CD4-positive, alpha-beta T cell treated with Interleukin-17A for 1 hour (primary cell): ENCODE measurements at places on chromosomes 5 and 9.

DNA sequence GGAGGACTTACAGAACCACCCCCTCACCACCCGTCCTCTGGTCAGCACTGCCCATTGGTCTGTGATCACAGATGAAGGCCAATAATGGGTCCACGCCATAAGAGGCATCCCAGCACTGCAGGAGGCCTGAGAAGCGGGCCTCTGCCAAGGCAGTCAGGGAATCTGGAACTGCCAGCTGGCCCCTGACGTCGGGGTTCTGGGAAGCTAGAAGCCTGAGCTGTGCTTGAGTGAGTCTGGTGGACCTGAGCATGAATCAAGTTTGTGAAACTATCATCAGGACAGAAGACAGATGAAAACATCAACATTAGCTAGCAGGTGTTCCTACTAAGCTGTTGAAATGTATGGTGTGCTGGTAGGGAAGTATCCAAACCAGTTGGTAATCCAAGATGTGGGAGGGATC is 7.8 kb downstream of the ANGPTL2 start:
- no peak for DNase-seq

DNA sequence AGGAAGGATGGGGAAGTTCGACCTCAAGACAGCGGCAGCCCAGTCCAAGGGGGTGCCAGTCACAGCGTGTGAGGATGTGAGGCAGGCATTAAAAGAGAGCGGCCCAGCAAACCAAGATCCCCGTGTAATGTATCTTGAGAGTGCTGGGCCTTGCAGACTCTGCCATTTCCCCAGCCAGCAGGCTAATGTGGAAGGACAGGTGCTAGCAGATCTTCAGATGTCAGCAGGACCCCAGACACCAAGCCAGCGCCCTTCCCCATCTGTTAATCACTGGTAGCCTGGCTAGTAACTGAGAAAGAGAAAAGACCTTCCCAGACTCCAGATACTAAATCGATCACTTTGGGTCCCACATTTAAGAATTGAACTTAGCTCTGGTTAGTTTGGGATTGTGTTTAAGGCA is 62.2 kb downstream of the NTRK2 start:
- DNase-seq: no peak

- DNase-seq: no peak
These were observed 18.3 kb upstream of the IFNK start for GRCh38 chr9:27505744-27506161.

DNA sequence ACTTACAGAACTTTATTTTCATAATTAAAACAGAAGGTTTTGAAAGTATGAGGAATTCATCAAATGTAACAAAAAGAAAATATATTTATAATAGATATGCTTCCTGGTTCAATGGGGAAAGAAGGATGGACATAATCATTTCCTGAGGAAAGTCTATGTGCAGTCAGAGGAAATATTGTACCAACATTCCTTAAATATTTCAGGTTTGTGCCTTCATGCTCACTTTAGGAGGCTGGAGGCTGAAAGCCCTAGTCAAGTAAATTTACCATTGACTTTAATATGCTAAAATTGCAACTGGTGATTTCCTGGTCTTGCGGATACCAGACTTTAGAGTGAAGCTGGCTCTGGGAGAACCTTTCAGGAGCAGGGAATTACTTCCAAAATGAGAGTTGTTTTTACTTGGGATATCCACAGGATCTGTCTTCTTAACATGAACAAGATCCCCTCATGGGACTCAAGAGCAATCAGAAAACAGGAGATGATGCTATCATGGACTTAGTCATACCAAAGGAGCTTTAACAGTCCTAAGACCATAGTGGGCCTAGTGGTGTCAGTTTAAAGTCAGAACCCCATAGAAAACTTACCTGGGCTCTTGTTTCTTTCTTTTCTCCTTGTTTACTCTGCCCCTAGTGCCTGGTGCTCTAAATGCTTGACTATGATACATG is 762.8 kb upstream of the GRAMD2B start:
- no peak for DNase-seq

DNA sequence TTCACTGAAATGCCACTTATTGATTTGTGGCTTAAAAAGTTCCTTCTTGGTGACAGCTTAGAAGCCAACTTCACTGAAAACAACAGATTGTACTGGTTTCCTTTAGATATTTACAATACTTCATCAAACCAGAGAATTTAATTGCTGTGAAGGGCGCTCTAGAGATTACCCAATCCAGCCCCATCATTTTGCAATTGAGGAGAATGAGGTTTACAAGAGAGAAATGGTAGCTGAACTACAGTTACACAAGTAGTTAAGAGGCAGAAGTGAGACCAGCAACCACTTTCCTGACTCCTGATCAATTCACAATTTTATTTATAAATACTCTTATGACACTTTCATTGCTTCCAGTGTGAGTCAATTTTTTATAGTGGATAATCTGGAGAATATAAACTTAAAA is 103.5 kb upstream of the APC start:
- no peak for DNase-seq

DNA sequence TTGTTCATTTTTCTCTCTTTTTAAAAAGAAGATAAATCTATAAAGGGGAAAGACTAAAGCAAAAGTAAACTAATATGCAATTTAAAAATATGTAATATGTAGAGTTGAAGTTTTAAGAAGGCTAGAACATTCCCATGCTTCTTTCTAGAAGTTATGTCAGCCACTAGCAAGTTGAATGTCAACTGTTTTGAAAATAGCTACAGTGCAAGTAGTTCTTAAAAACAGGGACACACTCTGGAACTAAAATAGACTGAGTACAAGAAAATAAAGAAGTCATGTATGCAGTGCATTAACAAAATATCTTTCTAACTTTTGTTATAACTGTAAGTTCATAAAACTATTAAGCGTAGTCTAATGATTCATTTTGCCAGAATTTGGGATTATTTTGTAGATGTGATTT is 7.9 kb downstream of the TMEM38B start:
- no peak for DNase-seq

DNA sequence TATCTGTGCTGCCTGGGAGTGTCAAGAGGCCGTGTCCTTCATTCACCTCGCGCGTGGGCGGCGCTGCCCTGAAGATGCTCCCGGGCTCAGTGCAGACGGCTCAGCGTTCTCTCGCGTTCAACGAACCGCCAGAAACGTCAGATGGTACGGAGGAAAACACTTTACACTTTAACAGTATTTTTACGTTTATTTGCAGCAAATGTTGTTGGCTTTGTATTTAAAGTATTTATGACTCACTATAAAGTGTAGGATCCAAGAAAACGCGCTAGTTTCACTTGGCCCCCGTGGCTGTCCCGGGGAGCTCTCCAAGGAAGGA is 544 bp upstream of the ERCC6L2 start:
- peak; percentile 62 for DNase-seq

DNA sequence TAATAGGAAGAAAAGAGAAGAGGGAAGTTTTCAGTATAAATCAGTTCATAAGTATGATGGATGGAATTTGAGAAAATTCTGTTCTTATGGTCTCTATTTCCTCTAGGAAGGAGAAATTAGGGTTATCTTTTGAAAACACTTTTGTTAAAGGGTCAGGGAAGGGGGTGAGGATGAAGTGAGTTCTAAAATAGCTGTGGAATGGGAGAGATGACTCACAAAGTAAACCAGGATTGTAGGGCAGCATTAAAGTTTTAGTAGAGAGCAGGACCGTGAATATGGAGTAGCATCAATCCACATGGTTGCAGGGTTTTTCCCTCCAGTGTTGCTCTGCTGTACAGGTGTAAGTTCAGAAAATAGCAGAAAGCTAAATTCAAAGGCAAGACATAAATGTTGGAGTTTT is 32.4 kb downstream of the MUSK start:
- no peak for DNase-seq

- no peak for DNase-seq
These were observed 337.4 kb upstream of the GRIA1 start for GRCh38 chr5:153153086-153153485.

- DNase-seq: peak; percentile 9
These were observed 27.6 kb downstream of the ACTL7A start for GRCh38 chr9:108889649-108890067.

- no peak for DNase-seq
These were observed 61.4 kb downstream of the FAM78A start for GRCh38 chr9:131214876-131215275.

DNA sequence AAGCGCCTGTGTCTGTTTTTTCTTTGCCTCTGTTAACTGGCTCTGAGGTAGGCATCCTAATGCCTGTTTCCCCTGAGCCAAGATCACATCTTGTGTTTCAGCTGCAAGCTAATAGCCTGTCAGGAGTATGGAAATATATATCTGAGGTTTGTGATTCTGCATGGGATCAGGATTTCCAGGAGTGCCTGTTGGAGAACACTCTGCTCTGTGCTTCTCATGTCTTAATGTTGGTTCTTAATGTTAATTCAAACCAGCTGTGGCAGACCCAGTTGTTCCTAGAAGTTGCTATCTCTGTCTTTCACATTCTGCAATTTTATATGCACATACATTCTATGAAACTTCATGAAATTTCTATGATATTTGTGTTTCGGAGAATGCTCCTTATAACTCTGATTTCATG is 72.1 kb downstream of the PGM5 start:
- no peak for DNase-seq

GRCh38 chr9:121889990-121890563 is 203.0 kb downstream of the TTLL11 start:
- DNase-seq: no peak

DNA sequence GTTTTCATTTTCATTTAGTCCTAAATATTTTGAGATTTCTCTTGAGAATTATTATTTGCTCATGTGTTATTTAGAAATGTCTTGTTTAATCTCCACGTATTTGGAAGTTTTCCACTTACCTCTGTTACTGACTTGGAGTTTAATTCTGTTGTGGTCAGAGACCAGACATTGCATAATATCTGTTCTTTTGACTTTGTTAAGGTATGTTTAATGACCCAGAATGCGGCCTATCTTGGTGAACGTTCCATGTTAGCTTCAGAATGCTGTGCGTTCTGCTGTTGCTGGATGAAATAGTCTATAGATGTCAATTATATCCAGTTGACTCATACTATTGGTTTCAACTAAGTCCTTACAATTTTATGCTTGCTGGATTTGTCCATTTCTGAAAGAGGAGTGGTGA is 325.3 kb upstream of the TARS1 start:
- DNase-seq: no peak

GRCh38 chr9:125593581-125594222 is 113.3 kb downstream of the MAPKAP1 start:
- no peak for DNase-seq

GRCh38 chr9:22078081-22078480 is 69.0 kb upstream of the CDKN2B start:
- DNase-seq: no peak

DNA sequence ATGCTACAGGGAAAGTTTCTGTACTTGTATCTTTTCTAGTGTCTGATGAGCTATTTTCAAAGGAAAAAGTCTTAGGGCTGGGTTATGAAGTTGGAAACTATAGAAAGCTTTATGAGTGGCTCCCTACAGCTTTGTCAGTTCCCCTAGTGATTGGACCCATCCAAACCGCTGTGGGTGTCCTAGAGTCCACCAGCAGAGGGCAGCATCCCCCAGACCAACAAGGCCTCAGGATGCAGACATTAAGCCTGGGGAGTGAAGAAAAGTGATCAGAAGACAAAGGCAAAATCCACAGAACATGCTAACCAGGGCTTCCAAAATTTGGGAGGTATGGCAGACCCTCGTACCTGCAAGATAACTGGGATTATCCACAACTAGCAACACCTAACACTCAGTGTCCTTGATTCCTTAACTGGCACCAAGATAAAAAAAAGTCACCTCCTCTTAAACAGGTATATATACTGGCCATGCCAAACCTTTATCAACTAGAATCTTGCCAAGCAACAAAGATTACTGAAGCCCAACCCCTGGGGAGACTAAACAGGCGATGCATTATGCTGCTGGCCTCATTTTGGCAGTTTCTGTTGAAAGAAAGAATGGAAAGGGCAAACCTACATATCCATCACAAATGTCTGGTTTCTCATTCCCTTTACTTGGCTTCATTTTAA is 110.4 kb upstream of the NR5A1 start:
- peak; percentile 67 for DNase-seq

DNA sequence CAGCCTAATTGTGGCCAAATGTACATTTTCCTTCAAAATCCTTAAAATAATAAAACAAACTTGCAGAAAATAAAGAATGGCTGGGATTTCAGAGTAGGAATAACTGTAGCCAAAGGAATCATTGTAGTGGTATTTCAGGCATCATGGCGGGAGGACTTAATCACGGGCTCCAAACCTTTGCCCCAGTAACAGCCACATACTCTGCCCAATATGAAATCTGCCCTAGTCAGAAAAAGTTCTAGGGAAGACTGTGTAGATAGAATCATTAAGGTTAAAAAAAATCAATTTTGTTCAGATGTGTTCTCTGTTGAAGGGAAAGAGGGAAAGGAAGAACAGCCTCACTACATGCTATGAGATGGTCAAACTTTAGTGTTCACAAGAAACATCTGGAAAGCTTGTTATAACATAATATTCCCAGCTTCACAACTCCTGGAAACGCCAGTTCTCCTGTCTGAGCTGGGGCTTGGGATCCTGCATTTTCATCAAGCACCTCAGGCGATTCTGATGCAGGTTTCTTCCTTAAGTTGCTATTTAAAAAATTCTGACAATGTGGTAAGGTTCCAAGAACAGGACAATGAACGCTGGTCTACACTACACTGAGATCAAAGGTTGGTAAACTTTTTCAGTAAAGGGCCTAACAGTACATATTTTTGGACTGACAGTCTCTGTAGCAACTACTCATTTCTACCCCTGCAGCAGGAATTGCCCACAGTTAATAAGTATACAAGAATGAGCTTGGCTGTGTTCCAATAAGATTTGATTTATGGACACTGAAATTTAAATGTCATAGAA is 87.9 kb downstream of the CEMIP2 start:
- DNase-seq: no peak

DNA sequence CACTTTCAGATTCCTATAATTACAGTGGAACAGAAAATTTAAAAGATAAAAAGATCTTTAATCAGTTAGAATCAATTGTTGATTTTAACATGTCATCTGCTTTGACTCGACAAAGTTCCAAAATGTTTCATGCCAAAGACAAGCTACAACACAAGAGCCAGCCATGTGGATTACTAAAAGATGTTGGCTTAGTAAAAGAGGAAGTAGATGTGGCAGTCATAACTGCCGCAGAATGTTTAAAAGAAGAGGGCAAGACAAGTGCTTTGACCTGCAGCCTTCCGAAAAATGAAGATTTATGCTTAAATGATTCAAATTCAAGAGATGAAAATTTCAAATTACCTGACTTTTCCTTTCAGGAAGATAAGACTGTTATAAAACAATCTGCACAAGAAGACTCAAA is 29.5 kb downstream of the ZFYVE16 start:
- no peak for DNase-seq

GRCh38 chr9:128762671-128763449 is 8.9 kb downstream of the ZER1 start:
- DNase-seq: no peak
